Right forelimb (tissue), 1 donor: ENCODE measurements at places on chromosomes 16 and 17.

GRCh38 chr17:17926840-17927449, 45.3 kb downstream of the TOM1L2 start:
- no peak for DNase-seq

DNA sequence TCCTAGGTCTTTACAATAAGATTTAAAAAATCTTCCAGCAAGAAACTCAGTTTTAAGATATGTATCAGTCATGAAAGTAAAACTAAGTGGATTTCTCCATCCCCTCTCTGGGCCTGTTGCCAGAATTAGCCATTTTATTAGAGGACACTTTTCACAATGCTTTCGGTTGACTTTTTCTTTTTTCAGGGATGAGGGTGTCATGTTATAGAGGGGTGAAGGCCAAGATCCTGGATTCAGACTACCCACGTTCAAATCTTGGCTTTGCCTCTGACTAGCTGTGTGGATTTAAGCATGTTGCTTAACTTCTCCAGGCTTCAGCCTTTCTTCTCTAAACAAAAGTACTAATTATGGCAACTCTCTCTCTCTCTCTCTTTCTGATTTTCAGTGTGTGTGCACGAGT, 111.7 kb upstream of the COX10 start:
- DNase-seq = no peak

- DNase-seq = no peak
Measured at GRCh38 chr16:48386559-48387312, 1.5 kb upstream of the SIAH1 start.

GRCh38 chr16:84614968-84615813, 2.7 kb downstream of the COTL1 start:
- DNase-seq = no peak

- no peak for DNase-seq
Measured at GRCh38 chr17:70794738-70795137, 625.4 kb downstream of the KCNJ2 start.
